ENCODE measurements at places on chromosomes 3 and 15. TPM values are rescaled to one million over a fixed set of nuclear protein-coding genes. Genes with fewer than 3 reads are reported as not detected.

CSPG5 gene
- total RNA-seq = 3.8 TPM

GOLGA8S gene
- not detected for total RNA-seq

ABHD14A gene
- 45.2 TPM for total RNA-seq

DNA sequence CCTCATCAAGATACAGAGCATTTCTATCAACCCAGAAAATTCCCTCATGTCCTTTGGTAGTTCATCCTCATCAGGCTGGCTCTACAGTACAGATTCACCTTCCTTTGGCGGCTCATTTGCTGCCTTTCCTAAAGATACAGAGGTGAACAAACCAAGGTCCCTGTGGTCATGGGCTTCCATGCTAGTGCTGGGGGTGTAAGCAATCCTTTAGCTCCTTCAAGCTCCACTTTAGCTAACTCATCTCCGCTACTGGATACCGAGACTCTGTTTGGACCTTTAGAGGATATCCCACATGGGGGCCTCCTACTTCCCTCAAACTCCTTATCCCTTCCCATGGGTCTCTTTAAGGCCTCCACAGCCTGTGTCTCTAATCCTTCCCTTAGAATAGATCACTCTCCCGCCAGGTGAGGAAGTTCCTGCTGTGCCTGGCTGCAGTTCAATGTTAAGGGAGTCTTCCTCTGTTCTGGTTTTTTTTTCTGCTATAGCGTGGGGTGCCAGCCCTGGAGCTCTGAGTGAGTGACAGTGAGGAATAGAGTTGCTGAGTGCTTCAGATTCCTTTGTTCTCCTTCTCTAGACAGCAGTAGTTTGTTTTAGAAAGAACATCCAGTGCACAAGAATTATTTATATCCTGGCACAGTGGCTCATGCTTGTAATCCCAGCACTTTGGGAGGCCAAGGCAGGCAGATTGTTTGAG lies 30.7 kb downstream of the CLEC3B start:
- no peak for DNase-seq

DNA sequence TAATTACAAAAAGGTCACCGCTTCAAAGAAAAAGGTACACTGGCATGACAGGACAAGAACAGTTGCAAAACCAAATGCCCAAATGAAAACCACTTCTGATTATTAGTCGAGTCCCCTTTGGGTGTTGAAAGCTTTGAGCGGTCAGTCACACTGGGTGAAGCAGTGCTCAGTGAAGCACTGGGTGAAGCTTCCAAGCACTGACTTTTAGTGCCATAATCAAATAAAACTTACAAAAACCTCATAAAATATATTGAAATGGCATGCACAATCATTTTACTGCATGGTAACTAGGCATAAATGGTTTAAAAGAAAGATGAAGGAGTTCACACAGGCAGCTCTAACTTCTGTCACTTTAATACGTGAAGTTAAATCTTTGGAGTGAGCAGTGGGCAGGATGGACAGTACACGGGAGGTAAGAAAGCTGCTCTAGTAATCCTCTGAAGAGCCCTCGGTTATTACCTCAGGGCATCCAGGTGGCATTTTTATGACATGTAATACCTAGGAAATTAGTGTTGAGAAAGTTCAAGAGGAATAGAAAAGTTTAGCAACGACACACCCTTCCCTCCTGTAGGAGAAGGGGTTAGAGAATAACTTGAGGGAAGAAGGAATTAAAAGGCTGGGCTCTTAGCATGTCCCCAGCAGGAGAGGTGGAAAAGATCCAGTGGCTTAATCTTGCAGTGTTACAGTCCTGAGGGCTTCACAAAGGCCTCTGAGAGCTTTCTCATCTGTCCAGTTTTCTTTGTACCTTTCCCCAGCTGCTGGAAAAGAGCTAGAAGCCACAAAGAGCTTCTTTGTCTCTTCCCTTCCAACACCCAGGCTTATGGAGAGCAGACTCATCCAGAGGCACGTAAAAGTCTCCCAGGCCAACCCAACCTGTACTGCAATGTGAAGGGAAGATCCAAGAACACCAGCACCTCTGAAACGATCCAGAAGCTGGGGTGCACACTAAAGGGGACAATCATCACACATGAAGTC lies 64.9 kb upstream of the MYO5C start:
- peak; percentile 78 for DNase-seq

GRCh38 chr3:53836084-53836872 lies 9.9 kb downstream of the CHDH start:
- DNase-seq = no peak

- no peak for DNase-seq
Observed at GRCh38 chr15:99452728-99453636, 112.8 kb upstream of the MEF2A start.

DNA sequence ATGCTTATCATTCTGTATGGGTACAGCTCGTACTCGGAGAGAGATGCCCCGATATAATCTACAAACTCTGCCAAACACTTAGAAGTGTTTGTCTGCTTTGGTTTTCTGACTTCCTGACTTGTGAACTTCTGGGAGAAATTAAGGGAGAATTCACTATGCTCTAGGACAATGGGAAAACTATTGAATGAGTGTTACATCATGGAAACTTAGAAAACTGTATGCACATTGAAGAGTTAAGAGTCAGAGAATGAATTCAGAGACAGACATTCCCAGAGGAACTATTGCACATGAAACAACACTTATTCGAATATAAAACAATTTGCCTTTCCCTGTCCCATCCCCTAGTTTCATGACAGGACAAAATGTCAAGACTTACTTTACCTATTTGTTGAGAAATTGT lies 57.8 kb downstream of the DTWD1 start:
- DNase-seq = no peak

GRCh38 chr3:134526319-134526718 lies 40.5 kb downstream of the CEP63 start:
- no peak for DNase-seq

DNA sequence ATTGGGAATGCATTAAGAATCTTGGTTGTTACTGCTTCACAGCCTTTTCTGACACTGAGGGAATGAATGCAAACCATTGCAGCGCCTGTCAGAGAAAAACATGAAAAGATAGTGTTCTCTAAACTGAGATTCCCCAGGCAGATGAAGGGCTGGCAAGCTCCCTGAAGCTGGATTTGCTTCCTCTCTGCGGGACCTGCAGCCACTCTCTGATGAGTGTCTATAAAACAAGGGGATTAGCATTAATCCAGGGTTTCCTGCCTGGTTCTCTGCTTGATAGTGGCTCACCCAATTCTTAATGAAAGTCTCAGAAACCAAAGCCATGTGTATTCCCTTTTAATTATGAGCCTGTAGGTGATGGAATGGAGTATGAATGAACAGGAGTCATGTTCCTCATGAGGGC lies 344.3 kb upstream of the UMPS start:
- DNase-seq = no peak

DNA sequence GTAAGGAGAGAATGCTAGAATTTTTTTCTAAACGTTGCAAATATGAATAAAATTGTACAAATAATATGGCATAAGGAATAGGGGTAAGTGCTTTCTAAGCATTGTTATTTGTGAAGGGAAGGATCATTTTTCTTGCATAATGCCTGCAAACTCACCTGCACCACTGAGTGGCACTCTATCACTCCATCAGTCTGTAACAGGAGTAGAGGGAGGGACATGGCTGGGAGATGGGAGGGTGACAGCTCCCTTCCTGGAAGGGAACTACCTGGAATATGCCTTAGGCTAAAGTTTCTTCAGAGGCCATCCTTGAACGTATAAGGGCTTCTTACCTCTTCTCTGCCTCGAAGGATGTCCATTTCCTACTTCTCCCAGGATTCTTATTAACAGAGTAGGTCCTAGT lies 3.0 kb downstream of the NAALADL2 start:
- DNase-seq = peak; percentile 29

All from SK-MEL-5 (cell line).